NCI-H748 treated with DMSO at 0.1 percent for 48 hours (cell line): ENCODE measurements at places on chromosomes 7 and 10.

GRCh38 chr10:95248989-95249388 lies 41.8 kb downstream of the PDLIM1 start:
- DNase-seq, result no peak

- no peak for DNase-seq
These were observed 72.4 kb downstream of the ABCC2 start for GRCh38 chr10:99854860-99855259.

- no peak for DNase-seq
These were observed 165.1 kb downstream of the SH3PXD2A start for GRCh38 chr10:103690281-103690680.

- DNase-seq, result no peak
These were observed 135.7 kb upstream of the TBX20 start for GRCh38 chr7:35389636-35390035.

GRCh38 chr10:93799155-93799708 lies 41.5 kb downstream of the LGI1 start:
- DNase-seq, result no peak

DNA sequence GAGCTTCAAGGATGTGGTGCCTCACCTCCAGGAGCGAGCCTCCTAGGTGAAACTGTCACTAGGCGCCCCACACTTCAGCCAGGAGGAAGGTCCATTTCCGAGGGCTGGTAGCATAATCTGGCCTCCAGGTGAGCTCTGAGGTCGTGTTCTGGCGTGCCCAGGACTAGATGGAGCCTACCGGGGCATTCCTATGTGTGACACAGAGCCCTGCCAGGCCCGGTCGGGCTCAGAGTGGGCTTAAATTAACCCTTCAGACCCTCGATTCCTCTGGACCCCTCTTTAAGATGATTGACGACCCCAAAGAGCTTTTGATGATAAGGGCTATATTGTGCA lies 233.1 kb downstream of the EBF3 start:
- no peak for DNase-seq

GRCh38 chr10:32971536-32972091 lies 13.6 kb upstream of the ITGB1 start:
- no peak for DNase-seq

DNA sequence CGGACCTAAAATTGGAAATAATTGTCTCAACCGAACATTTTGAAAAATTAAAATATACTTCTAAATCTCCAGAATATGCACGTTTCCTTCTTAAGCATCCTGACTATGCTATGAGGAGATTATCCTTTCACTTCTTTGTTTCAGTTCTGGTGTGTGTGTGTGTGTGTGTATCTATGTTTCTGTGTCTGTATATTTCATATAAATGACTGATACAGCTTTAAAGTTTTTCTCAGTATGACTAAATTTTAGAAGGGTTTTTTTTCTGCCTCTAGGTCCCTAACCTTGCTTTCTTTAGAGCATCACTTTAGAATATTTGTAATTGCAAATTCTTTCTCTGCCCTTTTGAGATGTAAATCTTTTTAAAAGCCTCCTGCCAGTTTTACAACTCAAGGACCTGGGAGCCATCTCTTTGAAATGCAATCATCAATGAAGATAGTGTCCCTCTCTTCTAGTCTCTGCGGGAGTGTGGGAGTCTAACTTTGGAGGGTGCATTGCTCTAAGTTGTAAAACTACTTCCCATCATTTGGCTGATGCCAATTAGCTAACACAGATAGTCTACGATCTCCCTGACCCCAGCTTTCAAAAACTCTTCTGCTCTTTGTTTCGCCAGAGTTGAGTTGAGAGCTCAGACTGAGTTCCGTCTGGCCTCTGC lies 782.0 kb upstream of the ZWINT start:
- DNase-seq, result no peak

DNA sequence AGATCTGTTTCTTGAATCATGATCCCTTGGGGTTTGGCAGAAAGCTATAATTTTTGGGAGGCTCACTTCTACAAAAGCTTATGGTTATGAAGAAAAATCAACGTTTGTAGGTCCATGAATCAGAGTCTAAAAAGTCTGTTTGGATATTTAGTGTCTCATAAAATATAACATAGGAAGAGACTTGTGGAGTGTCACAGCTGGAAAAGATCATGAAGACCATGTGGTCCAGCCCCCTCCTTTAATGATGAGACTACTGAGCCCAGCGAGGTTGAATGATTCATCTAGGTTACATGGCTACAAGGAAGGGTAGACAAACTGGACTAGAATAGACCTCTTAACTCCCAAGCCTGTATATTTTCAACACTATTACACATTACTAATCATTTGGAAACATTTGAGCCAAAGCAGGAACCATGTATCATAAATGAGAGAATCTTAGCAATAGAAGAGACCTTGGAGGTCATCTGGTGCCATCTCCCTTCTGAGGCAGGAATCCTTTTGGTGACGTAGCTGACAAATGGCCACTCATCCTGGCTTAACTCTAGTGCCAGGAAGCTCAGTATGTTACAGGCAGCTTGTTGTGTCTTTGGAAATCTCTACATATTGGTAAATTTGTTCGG lies 152.5 kb downstream of the CREB5 start:
- no peak for DNase-seq

- DNase-seq, result no peak
These were observed 178.0 kb downstream of the AMPH start for GRCh38 chr7:38453168-38453567.

DNA sequence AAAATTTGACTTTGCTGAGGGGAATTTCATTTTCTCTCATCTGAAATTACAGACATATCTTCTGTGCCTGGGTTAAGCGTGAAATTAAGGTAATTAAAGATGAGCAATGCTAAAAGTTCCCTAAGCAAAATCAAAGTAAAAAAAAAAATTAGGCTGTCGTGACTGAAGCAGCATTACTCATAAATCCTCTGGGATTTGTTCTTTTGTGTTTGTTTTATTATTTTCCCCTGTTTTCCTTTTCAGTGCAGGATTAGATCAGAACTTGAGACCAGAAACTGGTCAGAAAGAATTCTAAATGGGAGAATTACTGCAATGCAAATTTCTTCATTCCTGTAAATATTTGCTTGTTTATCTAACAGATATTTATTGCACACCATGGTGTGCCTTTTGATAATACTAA lies 141.4 kb upstream of the BET1 start:
- no peak for DNase-seq

- no peak for DNase-seq
These were observed 48.6 kb downstream of the DGKI start for GRCh38 chr7:137798073-137798763.

DNA sequence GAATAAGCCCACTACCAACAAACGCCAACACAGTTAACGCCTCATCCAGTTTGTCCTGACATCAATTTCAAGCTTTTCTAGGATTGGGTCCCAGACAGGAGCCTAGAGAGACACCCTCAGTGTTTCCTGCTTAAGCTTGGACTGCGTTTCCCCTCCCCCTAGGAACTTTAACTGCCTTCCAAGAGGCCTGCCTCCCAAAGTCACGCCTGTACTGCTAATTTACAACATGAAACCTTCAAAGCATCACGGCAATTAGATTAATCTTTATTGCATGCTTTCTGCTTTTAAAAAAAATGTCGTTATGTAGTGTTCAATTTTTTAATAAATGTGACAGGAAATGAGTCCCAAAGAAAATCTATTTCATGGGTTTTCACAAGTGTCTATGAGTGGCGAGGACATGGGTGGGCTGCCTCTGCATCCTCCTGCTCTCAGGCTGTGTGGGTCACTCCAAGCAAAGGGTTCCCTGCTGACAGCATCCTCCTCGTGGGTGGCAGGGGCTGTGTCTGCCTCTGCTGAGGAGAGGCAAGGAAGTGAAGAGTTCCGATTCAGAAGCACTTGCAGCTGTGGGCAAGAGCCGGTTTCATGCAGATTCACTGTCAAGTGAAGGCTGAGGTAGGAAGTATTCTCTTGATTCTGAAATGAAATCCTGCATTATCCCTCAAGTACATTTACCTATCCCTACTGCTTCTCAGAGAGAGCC lies 193.0 kb upstream of the KMT2E start:
- DNase-seq, result no peak
